ENCODE measurements at places on chromosomes 12 and 14. TPM values are rescaled to one million over a fixed set of nuclear protein-coding genes. Genes with fewer than 3 reads are reported as not detected.

- no peak for DNase-seq
Observed at GRCh38 chr14:60133487-60133886, 31.7 kb downstream of the DHRS7 start.

DNA sequence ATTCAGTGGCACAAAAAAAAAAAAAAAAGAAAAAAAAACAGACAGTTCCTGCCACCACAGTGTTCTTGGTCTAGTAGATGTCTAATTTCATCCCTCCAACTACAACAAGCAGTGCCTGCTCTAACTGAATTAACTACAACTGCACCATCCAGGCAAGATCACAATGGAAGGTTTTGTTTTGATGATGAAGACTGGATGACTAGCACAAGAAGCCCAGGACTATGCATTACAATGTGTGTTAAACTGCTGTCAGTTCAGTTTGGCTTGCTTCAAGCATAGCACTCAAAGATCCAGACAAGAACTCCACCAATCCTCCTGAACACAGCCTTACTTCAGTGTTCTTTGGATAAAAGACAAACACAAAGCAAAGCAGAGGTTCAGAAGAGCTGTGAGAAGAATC is 279.9 kb downstream of the GRIN2B start:
- DNase-seq: no peak

DNA sequence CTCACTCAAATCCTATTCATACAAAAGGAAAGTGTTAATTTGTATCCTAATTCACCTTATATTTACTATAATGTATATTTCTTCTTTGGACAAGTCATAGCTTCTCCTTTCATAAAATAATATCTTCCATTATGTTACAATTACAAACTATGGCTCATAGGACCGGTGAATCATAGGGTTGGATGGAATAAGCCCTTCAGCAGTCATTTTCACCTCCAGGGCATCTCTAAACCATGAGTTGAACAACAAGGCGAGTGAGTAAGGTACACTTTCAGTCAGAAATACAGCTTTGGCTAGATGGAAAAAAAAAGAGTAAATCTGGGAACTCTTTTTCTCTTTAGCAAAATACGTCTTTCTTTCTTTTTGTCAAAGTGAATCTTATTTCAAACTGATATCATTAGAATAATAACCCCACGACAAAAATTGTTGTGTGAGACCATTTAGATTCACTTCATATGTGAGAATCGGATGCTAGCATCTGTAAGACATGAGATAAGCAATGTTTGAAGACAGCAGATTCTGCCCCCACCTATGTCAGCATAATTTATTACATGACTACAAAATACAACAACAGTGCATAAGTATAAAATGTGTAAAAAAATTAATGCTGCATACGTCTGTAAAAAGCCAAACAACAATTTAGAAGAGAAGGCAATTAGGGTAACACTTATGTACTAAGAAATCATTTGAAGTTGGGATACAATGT is 184.4 kb upstream of the SLC38A2 start:
- no peak for DNase-seq

DNA sequence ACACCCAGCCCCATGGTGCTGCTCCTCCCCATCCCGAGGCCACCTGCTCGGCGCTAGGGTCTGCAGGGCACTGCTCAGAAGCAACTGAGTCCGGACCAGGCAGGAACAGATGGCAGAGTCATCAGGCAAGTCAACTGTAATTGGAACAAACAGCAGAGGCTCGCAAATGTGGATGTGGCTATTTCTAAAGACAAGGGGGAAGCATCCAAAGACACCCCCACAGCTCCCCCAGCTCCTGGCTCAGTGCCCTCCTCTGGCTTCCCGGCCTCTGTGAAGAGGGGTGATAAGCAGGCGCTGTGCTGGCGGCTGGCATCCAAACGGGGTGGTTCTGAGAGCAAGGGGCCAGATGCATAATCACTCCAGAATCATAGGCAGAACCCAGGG is 125.6 kb downstream of the PIWIL1 start:
- DNase-seq: no peak

- no peak for DNase-seq
Observed at GRCh38 chr14:54672688-54673087, 105.8 kb downstream of the SAMD4A start.

Gene SAV1
- 7.1 TPM for total RNA-seq

Gene SLC25A47
- total RNA-seq: 0.23 TPM

Gene HOXC12
- total RNA-seq: not detected

- no peak for DNase-seq
Observed at GRCh38 chr14:31596342-31597095, 35.3 kb downstream of the NUBPL start.

- no peak for DNase-seq
Observed at GRCh38 chr14:70685474-70686197, 43.9 kb downstream of the TTC9 start.
